ENCODE measurements at places on chromosomes 5 and 9. TPM values are rescaled to one million over a fixed set of nuclear protein-coding genes. Genes with fewer than 3 reads are reported as not detected.

Gene CBY3
- not detected for total RNA-seq

Gene NEUROG1
- total RNA-seq, result not detected

Gene RNF224
- not detected for total RNA-seq

Gene SLC6A3
- total RNA-seq, result not detected

Gene BOD1
- 50.6 TPM for total RNA-seq

Gene CARTPT
- not detected for total RNA-seq

Gene CTXN3
- not detected for total RNA-seq

Gene EDIL3
- total RNA-seq, result 0.44 TPM

Gene GRIA1
- not detected for total RNA-seq

Gene TICAM2
- total RNA-seq, result 0.20 TPM

Gene NR5A1
- not detected for total RNA-seq

Gene HEXB
- total RNA-seq, result 112 TPM

Gene FBXL17
- total RNA-seq, result 5.6 TPM

Gene TYRP1
- total RNA-seq, result 2.0 TPM

Gene GAPT
- total RNA-seq, result not detected

Gene PCDHGB2
- 1.3 TPM for total RNA-seq

Data from lung microvascular endothelial cell (primary cell).